ENCODE measurements at places on chromosomes 13 and 19.

- no peaks in the 10 kb centered on the region for H3K27me3 ChIP-seq
- H3K4me3 ChIP-seq: no peak overlapping the region
- 0 out of 2 replicates have a peak, but pooled peaks cover 2% of the 10 kb centered on the region for H3K4me1 ChIP-seq
- H3K27ac ChIP-seq: no peak overlapping the region
- H3K36me3 ChIP-seq: no peaks in the 10 kb centered on the region
Observed at GRCh38 chr13:41675306-41675705, 218.0 kb downstream of the RGCC start.

GRCh38 chr13:73508841-73509240 lies 450.0 kb downstream of the KLF5 start:
- no peak overlapping the region for H3K27ac ChIP-seq
- H3K36me3 ChIP-seq: no peaks in the 10 kb centered on the region
- H3K4me1 ChIP-seq: no peaks in the 10 kb centered on the region
- no peak for DNase-seq
- H3K27me3 ChIP-seq: no peaks in the 10 kb centered on the region

GRCh38 chr13:20359335-20359734 lies 127.2 kb upstream of the GJB6 start:
- H3K4me1 ChIP-seq: no peaks in the 10 kb centered on the region
- H3K36me3 ChIP-seq: no peaks in the 10 kb centered on the region
- no peak overlapping the region for H3K27ac ChIP-seq

DNA sequence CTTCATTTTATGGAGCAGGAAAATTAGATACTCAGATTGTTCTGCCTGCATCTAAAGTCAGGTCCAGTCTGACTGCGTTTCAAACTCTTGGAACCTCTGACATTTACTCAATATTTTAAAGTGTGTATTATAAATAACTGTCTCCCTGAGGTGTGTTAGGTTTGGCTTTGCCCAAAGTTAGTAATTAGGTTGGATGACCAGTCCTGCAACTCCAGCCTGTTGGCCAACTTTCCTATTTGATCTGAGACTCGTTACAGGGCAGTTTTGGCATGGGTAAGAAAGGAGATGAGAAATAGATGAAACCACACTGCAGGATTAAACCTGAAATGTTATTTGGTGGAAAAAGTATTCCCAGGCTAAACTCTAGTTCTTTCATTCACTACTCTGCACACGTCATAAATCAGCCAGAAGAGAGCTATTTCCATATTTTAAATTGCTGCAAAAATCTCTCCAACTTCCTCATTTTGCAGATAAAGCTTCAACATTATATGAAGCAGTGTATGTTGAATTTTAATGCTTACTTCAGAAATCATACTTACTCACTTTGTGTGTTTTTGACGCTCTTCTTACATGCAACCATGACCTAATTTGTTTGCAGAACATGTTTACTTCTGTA lies 357.1 kb downstream of the DCT start:
- H3K4me3 ChIP-seq: no peak overlapping the region
- H3K27me3 ChIP-seq: no peaks in the 10 kb centered on the region
- no peak for DNase-seq
- H3K4me1 ChIP-seq: no peaks in the 10 kb centered on the region
- no peaks in the 10 kb centered on the region for H3K36me3 ChIP-seq

- peaks cover 5% of the 10 kb centered on the region for H3K4me1 ChIP-seq
- no peak for DNase-seq
- H3K36me3 ChIP-seq: no peaks in the 10 kb centered on the region
- no peak overlapping the region for H3K4me3 ChIP-seq
Observed at GRCh38 chr19:46134527-46134926, 10.0 kb upstream of the IGFL3 start.

DNA sequence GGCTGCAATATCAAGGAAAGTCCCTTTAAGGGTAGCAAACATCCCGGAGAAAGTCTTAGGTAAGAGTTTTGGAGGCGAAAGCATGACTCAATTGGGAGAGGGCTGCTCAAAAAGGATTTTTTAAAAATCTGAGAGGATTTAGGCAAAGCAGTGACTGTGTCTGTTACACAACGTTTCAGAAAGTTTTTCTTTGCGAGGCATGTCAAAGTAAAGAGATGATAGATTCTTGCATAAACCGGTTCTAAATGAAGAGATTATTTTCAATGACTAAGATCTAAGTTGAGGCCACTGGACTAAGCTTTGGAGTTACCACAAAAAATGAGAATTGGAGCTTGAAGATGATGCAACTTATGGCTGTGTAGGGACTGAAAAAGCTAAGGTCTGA lies 43.7 kb upstream of the ENOX1 start:
- no peaks in the 10 kb centered on the region for H3K36me3 ChIP-seq
- H3K27me3 ChIP-seq: no peaks in the 10 kb centered on the region
- no peak overlapping the region for H3K27ac ChIP-seq
- H3K4me3 ChIP-seq: no peak overlapping the region
- H3K4me1 ChIP-seq: no peaks in the 10 kb centered on the region

- H3K27ac ChIP-seq: no peak overlapping the region
- H3K4me3 ChIP-seq: no peak overlapping the region
- no peaks in the 10 kb centered on the region for H3K27me3 ChIP-seq
- H3K4me1 ChIP-seq: no peaks in the 10 kb centered on the region
- DNase-seq: no peak
- H3K36me3 ChIP-seq: no peaks in the 10 kb centered on the region
Observed at GRCh38 chr13:95236774-95237173, 64.5 kb downstream of the ABCC4 start.

DNA sequence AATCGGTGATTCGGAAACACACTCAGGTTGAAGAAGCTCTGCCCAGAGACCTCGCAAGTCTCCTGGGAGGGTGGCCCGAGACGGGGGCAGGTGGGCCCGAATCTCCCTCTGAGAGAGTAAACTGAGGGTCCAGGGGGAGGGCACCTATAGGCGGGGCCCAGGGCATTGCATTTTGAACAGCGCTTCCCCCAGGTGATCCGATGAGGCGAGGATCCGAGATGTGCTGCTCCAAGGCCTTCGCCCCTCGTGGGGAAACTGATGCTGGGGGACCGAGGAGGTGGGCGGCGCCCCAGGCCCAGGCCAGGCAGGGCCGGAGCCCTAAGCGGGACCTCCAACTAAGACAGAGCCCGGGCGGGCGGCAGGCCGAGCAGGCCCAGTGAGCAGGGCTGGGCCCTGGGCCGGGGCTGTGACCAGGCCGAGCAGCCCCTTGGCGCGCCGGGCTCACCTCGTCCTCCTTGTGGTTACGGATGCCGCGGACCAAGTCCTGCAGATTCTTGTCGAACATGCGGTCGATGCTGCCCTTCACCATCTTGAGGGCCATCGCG lies 500 bp downstream of the AP3D1 start:
- H3K27me3 ChIP-seq: no peaks in the 10 kb centered on the region
- peaks cover 17% of the 10 kb centered on the region for H3K4me1 ChIP-seq
- DNase-seq: no peak
- peak overlapping the region; percentile 36 for H3K27ac ChIP-seq
- H3K36me3 ChIP-seq: no peaks in the 10 kb centered on the region
- peak overlapping the region; percentile 97 for H3K4me3 ChIP-seq

GRCh38 chr19:16382775-16383543 lies 58.3 kb downstream of the KLF2 start:
- H3K36me3 ChIP-seq: peaks cover 14% of the 10 kb centered on the region
- no peak overlapping the region for H3K4me3 ChIP-seq
- H3K27ac ChIP-seq: no peak overlapping the region
- H3K27me3 ChIP-seq: no peaks in the 10 kb centered on the region
- no peaks in the 10 kb centered on the region for H3K4me1 ChIP-seq

GRCh38 chr19:44757057-44757734 lies 8.7 kb downstream of the BCL3 start:
- no peak for DNase-seq
- H3K4me1 ChIP-seq: peaks cover 17% of the 10 kb centered on the region
- H3K36me3 ChIP-seq: no peaks in the 10 kb centered on the region
- H3K27ac ChIP-seq: no peak overlapping the region
- H3K4me3 ChIP-seq: peak overlapping the region; percentile 42

DNA sequence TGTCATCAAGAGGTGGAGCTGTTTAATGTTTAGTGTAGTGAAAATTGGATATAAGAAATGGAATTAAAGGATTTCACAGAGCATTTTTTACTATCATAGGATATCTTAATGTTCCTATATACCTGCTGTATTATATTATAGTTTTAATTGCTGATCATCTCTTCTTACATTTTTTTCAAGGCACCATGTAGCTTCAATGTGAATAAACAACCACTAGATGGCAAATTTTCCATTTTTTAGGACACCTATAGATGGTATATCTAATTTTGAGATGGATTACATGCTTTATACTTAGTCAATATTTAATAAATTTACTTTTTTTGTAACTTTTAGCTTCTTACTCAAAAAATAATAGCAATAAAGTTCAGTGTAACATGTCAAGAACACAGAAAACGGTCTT lies 9.0 kb upstream of the ATXN8OS start:
- H3K36me3 ChIP-seq: no peaks in the 10 kb centered on the region
- H3K27me3 ChIP-seq: no peaks in the 10 kb centered on the region
- no peaks in the 10 kb centered on the region for H3K4me1 ChIP-seq
- H3K4me3 ChIP-seq: no peak overlapping the region
- no peak overlapping the region for H3K27ac ChIP-seq

- no peak overlapping the region for H3K27ac ChIP-seq
- H3K36me3 ChIP-seq: no peaks in the 10 kb centered on the region
- no peaks in the 10 kb centered on the region for H3K4me1 ChIP-seq
- DNase-seq: no peak
- no peaks in the 10 kb centered on the region for H3K27me3 ChIP-seq
Observed at GRCh38 chr13:63972328-63972727, 2556.7 kb upstream of the PCDH20 start.

GRCh38 chr13:99693351-99693750 lies 192.1 kb downstream of the TM9SF2 start:
- no peak overlapping the region for H3K27ac ChIP-seq
- DNase-seq: no peak
- H3K4me1 ChIP-seq: peaks cover 44% of the 10 kb centered on the region
- no peaks in the 10 kb centered on the region for H3K36me3 ChIP-seq
- H3K27me3 ChIP-seq: no peaks in the 10 kb centered on the region
- no peak overlapping the region for H3K4me3 ChIP-seq

- H3K27me3 ChIP-seq: no peaks in the 10 kb centered on the region
- no peak overlapping the region for H3K4me3 ChIP-seq
- peaks cover 12% of the 10 kb centered on the region for H3K36me3 ChIP-seq
- H3K4me1 ChIP-seq: no peaks in the 10 kb centered on the region
- no peak overlapping the region for H3K27ac ChIP-seq
Observed at GRCh38 chr13:95608640-95609323, 35.7 kb downstream of the DZIP1 start.

GRCh38 chr13:22102271-22102670 lies 431.4 kb downstream of the FGF9 start:
- DNase-seq: no peak
- H3K27me3 ChIP-seq: no peaks in the 10 kb centered on the region
- no peak overlapping the region for H3K27ac ChIP-seq
- no peak overlapping the region for H3K4me3 ChIP-seq
- no peaks in the 10 kb centered on the region for H3K4me1 ChIP-seq
- H3K36me3 ChIP-seq: no peaks in the 10 kb centered on the region

GRCh38 chr13:43368003-43368402 lies 344.6 kb downstream of the DNAJC15 start:
- no peak for DNase-seq
- H3K4me1 ChIP-seq: peaks cover 3% of the 10 kb centered on the region
- no peak overlapping the region for H3K27ac ChIP-seq
- no peak overlapping the region for H3K4me3 ChIP-seq

DNA sequence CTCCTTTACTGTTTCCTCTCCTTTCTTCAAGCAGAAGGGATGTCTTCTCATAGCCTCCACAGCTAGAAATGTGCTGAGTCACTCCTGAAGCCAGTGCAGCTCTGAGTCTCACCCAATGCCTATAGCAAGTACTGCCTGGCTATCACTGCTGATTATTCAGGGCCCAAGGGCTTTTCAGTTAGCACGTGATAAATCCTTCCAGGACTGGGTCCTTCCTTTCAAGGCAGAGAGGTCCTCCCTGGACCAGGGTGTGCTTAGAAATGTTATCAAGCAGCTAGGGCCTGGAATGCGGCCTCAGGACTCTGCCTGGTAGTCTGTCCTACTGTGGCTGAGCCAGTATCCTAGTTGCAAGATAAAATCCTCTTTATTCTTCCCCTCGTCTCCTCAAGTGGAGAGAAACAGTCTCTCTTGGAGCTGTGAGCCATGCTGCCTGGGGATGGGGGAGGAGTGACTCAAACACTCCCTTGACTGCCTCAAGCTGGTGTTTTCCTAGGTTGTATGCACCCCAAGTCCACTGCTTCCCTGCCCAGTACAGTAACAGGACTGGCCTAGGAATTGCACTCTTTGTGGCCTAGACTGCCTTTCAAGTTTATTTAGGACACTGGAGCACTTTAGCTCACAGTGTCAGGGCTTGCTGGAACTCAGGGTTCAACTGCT lies 198.7 kb upstream of the SERP2 start:
- no peak overlapping the region for H3K4me3 ChIP-seq
- DNase-seq: no peak
- H3K4me1 ChIP-seq: 0 out of 2 replicates have a peak, but pooled peaks cover 3% of the 10 kb centered on the region
- no peaks in the 10 kb centered on the region for H3K27me3 ChIP-seq
- H3K36me3 ChIP-seq: no peaks in the 10 kb centered on the region

- DNase-seq: peak; percentile 94
- peaks cover 14% of the 10 kb centered on the region for H3K4me1 ChIP-seq
- H3K36me3 ChIP-seq: no peaks in the 10 kb centered on the region
- H3K4me3 ChIP-seq: peak overlapping the region; percentile 39
Observed at GRCh38 chr19:56080669-56081401, 40.3 kb downstream of the ZNF787 start.

DNA sequence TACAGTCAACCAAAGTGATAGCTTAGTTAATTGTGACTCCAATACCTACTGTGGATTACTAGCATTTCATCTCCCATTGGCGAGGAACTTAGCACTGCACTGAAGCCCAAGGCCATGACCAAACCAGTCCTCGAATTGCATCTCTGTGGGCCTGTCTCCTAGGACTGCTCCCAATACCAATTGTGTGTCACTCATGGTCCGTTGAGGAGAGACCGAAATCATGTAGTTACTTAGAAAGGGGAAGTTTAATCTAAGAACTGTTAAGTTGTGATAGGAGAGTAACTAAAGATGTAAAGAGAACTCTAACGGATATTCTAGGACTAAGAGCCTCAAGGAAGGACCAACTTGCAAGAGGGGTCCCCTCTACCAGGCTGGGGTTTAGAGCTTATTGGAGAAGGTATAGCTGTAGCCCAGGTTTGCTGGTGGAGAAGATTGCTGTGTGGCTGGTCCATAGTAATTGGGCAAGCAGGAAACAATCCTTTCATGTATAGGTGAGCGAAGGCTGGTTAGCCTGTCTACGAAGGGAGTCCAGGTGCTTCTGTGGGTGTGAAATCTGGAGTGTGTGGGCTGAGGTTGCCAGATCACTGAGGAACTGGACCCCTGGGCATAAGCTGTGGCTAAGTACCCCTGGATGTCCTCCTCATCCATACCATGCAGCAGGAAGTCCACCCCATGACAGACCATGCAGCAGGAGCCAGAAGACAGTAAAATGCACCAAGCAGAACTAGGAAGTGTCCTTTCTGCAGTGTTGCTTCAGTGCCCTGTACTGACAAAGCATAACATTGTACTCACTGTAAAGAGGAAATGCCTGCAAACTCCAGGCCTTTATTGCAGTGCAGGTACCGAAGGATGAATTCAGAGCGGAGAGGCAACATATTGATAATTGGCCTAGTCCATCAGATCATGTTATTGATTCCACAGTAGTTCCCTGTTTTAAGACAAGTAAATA lies 30.8 kb downstream of the DNAJC3 start:
- no peaks in the 10 kb centered on the region for H3K27me3 ChIP-seq
- no peak for DNase-seq
- no peak overlapping the region for H3K4me3 ChIP-seq
- H3K27ac ChIP-seq: no peak overlapping the region
- no peaks in the 10 kb centered on the region for H3K4me1 ChIP-seq

GRCh38 chr19:29800100-29800825 lies 11.5 kb upstream of the CCNE1 start:
- no peaks in the 10 kb centered on the region for H3K27me3 ChIP-seq
- DNase-seq: no peak
- H3K36me3 ChIP-seq: no peaks in the 10 kb centered on the region
- no peaks in the 10 kb centered on the region for H3K4me1 ChIP-seq
- H3K4me3 ChIP-seq: no peak overlapping the region
- H3K27ac ChIP-seq: no peak overlapping the region

Data from H1 (cell line).